ENCODE measurements at places on chromosomes 12 and 14. TPM values are rescaled to one million over a fixed set of nuclear protein-coding genes. Genes with fewer than 3 reads are reported as not detected.

DNA sequence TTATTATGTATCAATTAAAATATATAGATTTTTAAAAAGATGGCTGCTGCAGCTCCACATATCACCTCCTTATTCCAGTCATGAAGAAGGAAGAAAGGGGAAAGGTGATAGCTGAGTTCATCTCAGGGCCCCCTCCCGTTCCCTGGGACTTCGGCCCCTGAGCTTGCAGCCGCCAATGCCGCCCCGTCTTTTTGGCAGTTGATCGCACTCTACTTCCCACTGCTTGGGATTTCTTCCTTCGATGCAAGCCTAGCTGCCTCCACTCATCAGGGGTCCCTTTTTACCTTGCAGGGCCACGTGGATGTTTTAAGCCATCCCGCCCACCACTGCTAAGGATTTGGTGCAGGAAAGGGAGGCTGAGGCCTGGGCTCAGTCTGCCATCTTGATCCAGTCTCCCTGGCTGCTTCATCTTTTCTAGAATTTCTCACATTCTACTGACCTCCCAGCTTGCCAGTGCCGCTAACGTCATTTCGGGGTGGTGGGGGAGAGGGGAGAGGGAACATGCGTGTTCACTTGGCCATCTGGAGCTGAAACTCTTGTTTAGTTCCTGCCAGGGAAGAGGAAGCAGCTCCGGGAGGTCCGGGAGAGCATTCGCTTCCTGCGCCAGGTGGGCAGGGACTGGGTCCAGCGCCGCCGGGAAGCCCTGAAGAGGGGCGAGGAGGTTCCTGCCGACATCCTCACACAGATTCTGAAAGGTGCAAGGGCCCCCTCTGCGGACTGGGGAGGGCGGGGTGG is 31.3 kb downstream of the CYP46A1 start:
- no peaks in the 10 kb centered on the region for H3K36me3 ChIP-seq
- H3K27ac ChIP-seq, result no peak overlapping the region
- no peak for DNase-seq
- no peak overlapping the region for H3K4me3 ChIP-seq

- H3K27ac ChIP-seq, result no peak overlapping the region
- DNase-seq, result no peak
- H3K4me3 ChIP-seq, result no peak overlapping the region
- H3K4me1 ChIP-seq, result no peaks in the 10 kb centered on the region
- no peaks in the 10 kb centered on the region for H3K27me3 ChIP-seq
- no peaks in the 10 kb centered on the region for H3K36me3 ChIP-seq
Observed at GRCh38 chr14:38129705-38130104, 78.0 kb upstream of the SSTR1 start.

- H3K27ac ChIP-seq, result no peak overlapping the region
- no peak overlapping the region for H3K4me3 ChIP-seq
- no peak for DNase-seq
- no peaks in the 10 kb centered on the region for H3K27me3 ChIP-seq
- no peaks in the 10 kb centered on the region for H3K4me1 ChIP-seq
Observed at GRCh38 chr12:112985642-112986290, 7.4 kb downstream of the OAS2 start.

- DNase-seq, result no peak
Observed at GRCh38 chr14:72565149-72565559, 328.7 kb downstream of the DPF3 start.

- no peaks in the 10 kb centered on the region for H3K4me1 ChIP-seq
- no peak overlapping the region for H3K27ac ChIP-seq
Observed at GRCh38 chr14:105602799-105603793, 76.7 kb downstream of the TMEM121 start.

- H3K27me3 ChIP-seq, result no peaks in the 10 kb centered on the region
- no peak overlapping the region for H3K27ac ChIP-seq
- no peaks in the 10 kb centered on the region for H3K36me3 ChIP-seq
- no peaks in the 10 kb centered on the region for H3K4me1 ChIP-seq
Observed at GRCh38 chr12:98478606-98479005, 36.8 kb upstream of the TMPO start.

- no peak for DNase-seq
- no peaks in the 10 kb centered on the region for H3K4me1 ChIP-seq
- H3K36me3 ChIP-seq, result no peaks in the 10 kb centered on the region
- H3K4me3 ChIP-seq, result no peak overlapping the region
Observed at GRCh38 chr12:3601461-3602150, 110.6 kb downstream of the PRMT8 start.

- no peak overlapping the region for H3K4me3 ChIP-seq
- peaks cover 20% of the 10 kb centered on the region for H3K36me3 ChIP-seq
- H3K27ac ChIP-seq, result peak overlapping the region; percentile 58
- no peaks in the 10 kb centered on the region for H3K27me3 ChIP-seq
- peaks cover 2% of the 10 kb centered on the region for H3K4me1 ChIP-seq
- DNase-seq, result peak; percentile 71
Observed at GRCh38 chr12:53427905-53428594, 4.4 kb downstream of the AMHR2 start.

DNA sequence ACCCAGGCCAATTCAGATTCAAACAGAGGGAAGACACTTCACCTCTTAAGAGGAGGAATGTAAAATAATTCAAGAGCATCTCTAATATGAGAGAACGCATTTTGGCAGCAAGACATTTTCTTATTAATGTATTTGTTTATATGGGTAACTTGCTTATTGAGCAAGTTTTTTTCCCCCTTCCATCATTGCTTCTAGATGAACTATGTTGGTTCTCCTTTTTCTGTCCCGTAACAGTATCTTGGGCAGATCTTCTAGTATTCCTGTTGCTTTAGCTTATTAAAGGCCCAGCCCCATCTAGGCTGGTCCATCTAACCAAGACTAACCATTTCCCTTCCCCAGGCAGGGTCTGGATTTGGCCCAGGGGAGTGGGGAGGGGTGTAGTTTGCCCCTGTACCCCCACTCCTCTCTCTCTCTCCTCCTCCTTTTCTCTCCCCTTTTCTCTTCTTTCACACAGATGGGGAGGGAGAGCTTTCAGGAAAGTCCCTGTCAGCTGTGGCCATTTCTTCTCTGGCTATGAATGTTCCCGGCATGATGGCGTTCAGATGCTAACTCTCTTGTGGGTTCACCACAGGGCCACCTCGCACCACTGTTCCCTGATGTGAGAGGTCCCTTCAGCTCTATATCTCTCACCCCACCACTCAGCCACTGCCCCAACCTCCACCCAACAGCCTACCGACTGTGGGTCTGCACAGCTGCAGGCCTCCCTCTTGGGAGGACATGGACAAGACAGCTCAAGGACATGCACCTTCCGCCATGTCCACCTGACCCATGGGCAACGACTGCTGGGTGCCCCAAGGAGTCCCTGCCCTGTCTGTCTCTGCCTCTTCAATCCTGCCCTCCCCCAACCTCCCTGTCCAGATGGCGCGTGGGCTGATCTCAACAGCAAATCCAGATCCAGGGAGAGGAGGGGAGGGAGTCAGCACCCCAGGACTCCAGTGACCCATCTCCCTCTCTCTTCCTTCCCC is 15.8 kb upstream of the RPS6KL1 start:
- DNase-seq, result no peak
- peak overlapping the region; percentile 13 for H3K27ac ChIP-seq
- H3K36me3 ChIP-seq, result no peaks in the 10 kb centered on the region
- no peak overlapping the region for H3K4me3 ChIP-seq
- H3K4me1 ChIP-seq, result no peaks in the 10 kb centered on the region
- no peaks in the 10 kb centered on the region for H3K27me3 ChIP-seq

DNA sequence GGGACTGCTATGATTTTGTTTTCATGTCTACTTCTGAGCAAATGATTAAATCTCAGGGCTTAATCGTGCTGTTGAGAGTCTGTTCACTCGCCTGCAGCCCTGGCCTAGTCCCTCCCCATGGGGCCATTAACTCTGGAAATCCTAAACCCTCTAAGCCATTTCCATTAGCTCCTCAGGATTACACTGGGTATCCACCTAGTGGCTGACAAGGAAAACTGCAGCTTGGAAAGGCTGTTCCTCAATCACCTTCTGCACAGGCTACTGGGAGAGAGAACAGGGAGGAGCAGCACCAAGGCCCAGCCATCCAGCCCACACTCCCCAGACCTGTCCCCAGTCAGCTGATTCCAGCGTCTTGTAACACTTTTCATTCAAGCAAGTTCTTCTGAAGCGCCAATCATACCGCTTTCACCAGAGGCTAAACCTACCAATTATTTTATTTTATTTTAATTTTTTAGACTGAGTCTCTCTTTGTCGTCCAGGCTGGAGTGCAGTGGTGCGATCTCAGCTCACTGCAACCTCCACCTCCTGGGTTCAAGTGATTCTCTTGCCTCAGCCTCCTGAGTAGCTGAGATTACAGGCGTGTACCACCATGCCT is 48.7 kb downstream of the NEUROD4 start:
- no peaks in the 10 kb centered on the region for H3K4me1 ChIP-seq
- peak; percentile 53 for DNase-seq
- H3K36me3 ChIP-seq, result no peaks in the 10 kb centered on the region
- no peaks in the 10 kb centered on the region for H3K27me3 ChIP-seq

Gene NEUROD4
- polyA plus RNA-seq, result not detected

Gene BICDL1
- 9.8 TPM for polyA plus RNA-seq

Gene EIF2S3B
- 0.51 TPM for polyA plus RNA-seq

Gene PLEKHG7
- not detected for polyA plus RNA-seq

Gene PSEN1
- polyA plus RNA-seq, result 138 TPM

Gene TTC7B
- 5.7 TPM for polyA plus RNA-seq

Data from small intestine (tissue), 16 donors.